Mesenteric fat pad (tissue), 1 donor: ENCODE measurements at places on chromosomes 12 and 14. TPM values are rescaled to one million over a fixed set of nuclear protein-coding genes. Genes with fewer than 3 reads are reported as not detected.

DNA sequence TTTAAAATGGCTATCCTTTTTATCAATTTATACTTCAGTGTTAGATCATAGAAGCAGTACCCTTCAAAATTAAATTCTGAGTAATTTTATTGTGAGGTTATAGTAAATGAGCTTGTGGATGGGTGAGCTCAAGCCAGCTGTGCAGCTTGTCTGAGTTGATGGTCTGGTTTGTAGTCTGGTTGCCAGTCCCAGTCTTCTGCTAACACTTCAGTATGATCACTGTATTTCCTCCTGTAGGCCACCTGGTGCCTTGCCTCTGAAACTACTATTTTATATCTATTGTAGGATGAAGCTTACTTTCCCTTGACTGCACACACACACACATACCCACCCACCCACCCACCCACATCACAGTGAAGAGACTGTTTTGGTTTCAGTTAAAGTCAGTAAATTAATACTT is 496.4 kb downstream of the PCNX1 start:
- no peak for DNase-seq

- no peak for DNase-seq
These were observed 7.9 kb downstream of the SLC16A7 start for GRCh38 chr12:59603754-59604153.

DNA sequence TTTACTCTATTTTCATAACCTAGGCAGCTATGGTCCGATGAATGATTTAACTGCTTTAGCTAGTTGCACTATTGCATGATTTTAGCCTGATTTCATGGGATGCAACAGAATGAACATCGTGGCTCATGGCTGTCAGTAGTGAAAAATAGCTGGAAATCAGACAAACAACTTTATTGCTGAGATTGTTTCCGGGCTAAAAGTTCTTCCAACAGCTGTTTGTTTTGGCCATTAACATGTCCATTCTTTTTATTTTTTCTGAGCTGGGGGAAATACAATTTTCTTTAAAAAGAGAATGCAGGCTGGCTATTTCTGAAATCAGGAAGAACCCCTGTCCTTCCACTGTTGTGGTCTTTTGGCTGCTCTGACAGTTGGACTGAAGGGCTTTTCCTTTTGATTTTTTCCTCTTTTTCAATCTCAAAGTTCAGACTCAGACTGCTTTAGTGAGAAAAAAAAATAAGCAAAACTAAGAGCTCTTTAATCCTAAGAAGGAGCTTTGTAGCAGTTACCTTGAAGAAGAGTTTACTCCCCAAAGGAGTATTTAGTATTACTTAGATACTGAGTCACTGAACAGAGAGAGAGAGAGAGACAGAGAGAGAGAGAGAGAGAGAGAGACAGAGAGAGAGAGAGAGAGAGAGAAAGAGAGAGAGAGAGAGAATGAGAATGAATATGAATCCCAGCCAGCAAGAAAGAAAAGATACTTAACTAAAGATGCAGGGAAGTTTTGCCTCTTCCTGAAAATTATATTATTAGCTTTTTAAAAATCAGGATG is at the start of gene NAV3:
Gene NAV3 (plus strand): TSS at position 312 of the 769 bp plus-strand sequence. CDS start 568 bp downstream, outside the sequence.
- no peak for DNase-seq

GRCh38 chr14:101654051-101654450 is 92.8 kb downstream of the DIO3 start:
- no peak for DNase-seq

DHH gene
- total RNA-seq, result 1.5 TPM
